NCI-H2029 treated with DMSO at 0.1 percent for 48 hours (cell line): ENCODE measurements at places on chromosomes 2 and 18.

DNA sequence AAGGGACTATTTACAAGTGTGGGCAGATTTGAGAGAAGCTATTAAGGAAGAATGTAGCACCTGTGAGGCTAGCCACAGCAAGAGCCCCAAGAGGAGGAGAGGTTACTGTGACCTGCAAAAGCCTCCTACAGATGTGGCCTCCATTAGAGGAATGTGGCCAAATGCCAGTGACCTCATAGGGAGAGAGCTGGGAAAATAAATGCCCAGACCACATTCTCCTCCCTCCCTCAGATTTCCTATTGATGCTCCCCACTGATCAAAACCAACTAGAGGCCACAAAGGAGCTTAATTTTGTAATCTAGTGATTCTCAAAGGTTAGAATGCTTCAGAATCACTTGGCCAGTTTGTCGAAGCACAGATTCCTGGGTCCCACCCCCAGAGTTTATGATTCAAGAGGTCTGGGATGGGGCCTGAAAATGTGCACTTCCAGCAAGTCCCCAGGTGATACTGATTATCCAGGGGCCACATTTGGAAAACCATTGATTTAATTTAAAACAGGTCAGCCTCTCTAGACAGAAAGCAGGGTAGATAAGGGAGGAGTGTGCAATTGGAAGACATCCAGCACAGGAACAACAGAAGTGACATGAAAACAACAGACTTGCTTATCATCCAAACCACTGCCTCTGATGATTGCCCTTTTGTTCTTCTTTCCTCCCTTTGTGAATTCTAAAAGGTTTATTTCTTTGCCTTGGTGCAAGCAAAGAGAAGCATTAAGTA is 61.2 kb upstream of the RBBP8 start:
- peak; percentile 14 for DNase-seq

DNA sequence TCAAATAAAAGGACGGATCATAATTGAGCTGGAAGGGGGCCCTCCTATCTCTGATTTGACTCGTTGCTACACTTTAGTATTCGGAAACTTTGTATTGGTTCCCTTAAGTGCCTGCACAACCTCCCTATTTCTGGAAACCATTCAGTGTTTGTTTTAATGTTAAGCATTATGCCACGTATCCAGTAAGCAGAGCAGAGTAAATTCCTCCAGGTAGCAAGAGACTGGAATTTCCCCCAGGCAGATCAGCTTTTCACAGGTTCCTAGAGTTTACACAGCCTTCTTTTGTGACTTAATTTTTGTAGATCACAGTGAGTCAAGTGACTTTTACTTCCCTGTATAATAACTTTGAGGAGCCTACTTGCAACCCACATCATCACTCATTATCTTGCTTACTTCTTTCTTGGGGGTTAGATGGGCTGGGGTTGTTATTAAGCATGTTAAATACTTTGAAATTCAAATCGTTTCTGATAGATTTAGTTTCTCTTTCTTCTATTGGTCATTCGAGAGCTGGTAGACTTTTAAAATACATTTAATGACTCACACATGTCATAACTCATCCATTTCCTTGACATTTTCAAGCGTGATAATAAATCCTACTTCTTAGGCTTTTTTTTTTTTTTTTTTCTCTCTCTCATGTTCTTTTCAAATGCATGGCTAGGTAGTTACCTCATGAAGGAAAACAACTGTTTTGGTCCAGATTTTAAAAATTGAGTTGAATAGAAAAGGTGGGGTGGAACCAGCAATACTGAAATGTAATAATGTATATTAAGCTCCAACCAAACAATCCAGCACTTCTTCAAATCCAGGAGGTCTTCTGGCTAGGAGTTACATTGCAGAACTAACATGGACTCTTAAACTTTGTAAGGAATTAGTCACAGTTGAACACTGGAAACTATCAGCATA is 219.3 kb downstream of the NEDD4L start:
- no peak for DNase-seq

DNA sequence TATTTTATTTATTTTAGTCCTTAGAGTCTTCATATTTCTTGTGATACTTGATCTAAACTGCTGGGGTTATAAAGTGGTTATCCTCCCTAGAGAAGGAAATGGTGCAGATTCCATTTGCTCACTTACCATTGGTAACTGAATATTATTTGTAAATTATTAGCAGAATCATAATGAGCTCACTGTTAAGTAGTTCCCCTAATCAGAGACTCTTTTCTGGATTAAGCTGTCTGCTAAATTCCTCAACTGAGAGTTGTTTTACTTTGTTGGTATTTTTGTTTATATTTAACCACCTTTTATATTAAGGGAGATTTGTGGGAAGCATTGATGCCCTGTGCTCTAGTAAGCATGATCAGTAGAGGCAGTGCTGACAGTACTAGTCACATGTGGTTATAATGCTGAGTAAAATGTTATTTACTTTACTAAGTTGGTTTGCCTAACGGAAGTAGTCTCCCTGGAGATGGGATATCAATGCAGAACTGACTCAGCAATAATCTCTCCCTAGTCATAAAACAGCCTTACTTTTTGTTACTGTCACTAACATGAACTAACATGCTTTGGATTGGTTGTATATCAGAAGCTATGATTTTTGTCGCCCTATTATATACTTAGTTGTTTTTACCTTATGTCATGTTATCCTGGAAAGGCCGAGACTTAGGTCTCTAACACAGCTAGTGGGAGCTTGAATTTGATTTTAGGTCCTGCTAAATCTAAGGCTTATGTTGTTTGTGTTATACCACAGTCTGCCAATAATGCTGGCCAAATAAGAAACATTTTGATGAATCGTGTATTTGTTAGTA is 166.7 kb downstream of the MCFD2 start:
- no peak for DNase-seq

GRCh38 chr2:215328066-215328465 is 16.2 kb downstream of the ATIC start:
- no peak for DNase-seq

DNA sequence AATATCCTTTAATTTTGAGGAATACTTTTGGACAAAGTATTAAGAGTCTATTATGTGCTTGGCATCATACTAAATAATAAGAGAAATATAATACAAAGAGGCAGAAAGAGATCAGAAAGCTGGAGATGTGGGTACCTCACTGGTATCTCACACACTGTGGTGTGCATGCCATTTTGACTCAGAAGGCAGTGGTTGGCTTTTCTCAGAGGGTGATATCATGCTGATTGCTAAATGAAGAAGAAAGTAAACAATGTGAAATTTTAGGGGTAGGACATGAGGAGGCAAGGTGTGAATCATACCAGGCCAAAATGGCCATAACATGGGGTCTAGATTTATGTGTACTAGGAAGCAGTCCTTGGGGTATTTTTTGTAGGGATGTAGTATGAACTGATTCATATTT is 16.6 kb upstream of the SPOPL start:
- no peak for DNase-seq

DNA sequence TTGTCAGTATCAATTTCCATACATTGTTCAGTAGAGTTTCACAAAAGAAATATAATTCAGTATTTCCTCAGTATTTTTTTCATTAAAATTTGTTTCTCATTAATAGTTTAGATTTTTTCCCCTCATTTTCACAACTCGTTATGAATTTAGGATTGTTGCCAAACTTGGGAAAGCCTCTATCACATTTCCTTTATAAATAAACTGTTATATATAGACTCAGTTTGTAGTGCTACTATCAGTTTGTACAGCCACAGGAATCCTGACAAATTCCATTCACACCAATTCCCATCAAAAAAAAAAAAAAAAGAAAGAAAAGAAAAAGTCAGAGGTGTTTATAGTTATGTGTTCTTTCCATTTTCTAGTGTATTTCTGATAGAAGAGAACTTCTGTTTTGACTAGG is 123.3 kb upstream of the DCC start:
- no peak for DNase-seq

DNA sequence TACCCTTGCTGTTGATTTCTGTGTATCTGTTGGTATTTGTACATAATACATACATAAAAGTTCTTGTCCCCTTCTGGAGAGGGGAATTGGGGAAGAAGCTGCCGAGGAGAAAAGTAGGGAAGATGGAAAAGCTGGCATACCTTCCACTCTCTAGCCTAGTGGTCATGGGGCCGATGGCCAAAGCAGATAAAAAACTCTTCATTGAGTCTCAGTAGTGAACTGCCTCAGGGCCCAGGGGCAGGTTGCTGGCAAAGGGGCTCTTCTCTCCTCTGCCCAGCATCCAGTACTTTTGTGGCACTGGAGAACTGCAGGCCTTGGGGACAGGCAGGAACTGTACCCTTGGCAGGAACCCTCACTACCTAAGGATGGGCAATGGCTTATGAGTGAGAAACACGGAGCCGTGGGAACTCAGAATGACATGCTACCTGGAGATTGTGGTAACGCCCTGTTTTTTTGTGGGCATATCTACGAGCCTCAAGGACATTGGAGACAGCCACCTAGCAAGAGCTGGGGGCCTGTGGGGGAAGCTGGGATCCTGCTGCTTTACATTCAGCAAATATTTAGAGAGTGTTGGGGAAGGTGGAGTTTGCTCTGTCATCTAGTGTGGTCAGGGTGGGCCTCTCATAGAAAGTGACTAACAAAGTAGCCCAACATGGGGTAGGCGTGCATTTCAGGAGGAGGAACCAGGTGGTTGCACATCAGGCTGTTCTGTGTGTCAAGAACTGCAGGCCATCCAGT is 22.6 kb upstream of the ITGB6 start:
- no peak for DNase-seq

DNA sequence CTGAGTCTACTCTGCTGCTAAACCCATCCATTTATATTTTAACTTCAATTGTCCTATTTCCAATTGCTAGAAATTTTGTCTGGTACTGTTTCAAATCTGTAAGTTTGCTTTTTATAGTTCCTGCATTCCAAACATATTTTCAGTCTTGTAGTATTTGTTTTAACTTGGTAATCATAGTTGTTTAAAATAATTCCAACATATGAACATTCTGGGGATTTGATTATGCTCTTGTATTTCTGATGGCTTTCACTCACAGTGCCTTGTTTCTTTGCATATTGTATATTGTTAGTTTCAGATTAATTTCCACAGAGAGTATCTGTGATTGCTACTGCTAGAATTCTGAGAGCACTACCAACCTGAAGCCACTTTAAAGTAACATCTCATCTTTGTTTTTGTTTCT is 202.4 kb downstream of the ETAA1 start:
- DNase-seq, result no peak

DNA sequence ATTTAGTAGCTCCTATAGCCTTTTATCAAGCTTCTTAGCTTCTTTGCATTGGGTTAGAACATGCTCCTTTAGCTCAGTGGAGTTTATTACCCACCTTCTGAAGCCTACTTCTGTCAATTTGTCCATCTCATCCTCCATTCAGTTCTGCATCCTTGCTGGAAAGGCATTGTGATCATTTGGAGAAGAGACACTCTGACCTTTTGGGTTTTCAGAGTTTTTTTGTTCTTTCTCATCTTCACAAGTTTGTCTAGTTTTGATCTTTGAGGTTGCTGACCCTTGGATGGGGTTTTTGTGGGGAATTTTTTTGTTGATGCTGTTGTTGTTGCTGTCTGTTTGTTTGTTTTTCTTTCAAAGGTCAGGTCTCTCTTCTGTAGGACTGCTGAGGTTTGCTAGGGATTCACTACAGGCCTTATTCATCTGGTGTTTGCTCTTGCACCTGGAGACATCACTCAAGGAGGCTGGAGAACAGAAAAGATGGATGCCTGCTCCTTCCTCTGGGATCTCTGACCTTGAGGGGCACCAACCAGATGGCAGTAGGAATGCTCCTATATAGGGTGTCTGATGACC is 13.9 kb upstream of the TANK start:
- no peak for DNase-seq

- no peak for DNase-seq
Observed at GRCh38 chr2:58027029-58027428, 19.6 kb upstream of the VRK2 start.

DNA sequence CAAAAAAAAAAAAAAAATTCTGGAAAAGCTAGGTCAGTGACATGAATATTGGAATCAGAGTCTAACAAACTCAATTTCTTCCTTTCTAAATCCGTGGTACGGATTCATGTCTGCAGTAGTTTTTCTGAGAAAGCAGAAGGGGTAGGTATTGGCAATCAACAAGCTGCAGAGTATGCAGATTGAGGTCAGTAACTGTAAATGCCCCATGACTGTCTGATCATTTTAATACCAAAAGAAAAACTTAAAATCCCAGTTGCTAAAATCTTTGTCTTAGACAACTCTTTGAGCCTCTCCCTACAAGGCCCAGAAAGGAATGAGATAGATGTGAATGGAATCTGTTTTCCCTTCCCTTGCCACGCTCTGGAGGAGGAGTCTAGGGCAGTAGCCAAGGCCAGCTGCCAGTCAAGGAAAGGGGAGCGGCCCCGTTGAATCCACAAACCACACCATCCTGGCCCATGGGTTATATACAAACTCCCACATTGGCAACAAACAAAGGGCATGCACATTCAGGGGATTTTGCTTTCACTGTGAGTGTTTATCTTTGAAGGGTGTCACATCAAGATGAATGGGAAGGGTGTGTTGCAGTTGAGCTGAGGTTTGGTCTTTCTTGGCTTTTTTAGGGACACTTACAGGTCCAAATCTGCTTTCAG is 6.1 kb upstream of the CASP8 start:
- DNase-seq, result no peak

- DNase-seq, result no peak
Observed at GRCh38 chr2:236265675-236266074, 1.5 kb upstream of the ASB18 start.
